ENCODE measurements at places on chromosomes 2 and 18. TPM values are rescaled to one million over a fixed set of nuclear protein-coding genes. Genes with fewer than 3 reads are reported as not detected.

The ANTXR1 gene
- total RNA-seq = 206 TPM

DNA sequence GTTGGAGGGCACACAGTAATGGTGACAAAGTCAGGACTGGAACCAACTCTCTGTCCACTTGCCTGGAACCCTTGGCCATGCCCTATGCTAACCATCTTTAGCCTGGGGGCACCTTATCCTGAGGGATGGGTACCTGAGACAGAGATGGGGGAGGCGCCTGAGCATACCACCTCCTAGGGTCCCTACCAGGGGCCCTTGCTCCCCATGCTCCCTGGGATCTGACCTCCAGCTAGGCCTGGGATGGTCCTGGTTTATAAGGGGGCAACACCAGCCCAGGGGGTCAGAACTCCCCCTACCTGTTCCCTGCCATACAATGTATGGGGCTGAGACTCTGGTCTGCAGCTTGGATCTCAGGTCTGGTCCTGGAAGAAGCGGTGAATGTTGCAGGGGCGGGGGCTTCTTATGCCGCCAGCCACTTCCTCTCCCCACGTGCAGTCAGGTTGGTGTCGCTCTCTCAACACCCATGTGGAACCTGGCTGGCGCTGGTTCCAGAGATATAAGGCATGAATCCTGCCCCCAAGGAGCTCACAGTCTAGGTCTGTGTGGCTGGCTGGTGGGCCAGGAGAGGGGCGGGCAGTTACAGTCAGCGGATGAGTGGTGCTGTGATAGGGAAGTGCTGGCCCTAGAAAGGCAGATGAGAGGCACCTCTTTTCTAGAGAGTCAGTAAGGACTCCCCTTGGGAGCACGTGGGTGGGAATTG is 3.8 kb upstream of the TOGARAM2 start:
- DNase-seq = no peak

GRCh38 chr2:58967736-58968135 is 726.6 kb upstream of the FANCL start:
- DNase-seq = peak; percentile 28

- DNase-seq = no peak
Observed at GRCh38 chr2:209549589-209549988, 125.7 kb downstream of the MAP2 start.

DNA sequence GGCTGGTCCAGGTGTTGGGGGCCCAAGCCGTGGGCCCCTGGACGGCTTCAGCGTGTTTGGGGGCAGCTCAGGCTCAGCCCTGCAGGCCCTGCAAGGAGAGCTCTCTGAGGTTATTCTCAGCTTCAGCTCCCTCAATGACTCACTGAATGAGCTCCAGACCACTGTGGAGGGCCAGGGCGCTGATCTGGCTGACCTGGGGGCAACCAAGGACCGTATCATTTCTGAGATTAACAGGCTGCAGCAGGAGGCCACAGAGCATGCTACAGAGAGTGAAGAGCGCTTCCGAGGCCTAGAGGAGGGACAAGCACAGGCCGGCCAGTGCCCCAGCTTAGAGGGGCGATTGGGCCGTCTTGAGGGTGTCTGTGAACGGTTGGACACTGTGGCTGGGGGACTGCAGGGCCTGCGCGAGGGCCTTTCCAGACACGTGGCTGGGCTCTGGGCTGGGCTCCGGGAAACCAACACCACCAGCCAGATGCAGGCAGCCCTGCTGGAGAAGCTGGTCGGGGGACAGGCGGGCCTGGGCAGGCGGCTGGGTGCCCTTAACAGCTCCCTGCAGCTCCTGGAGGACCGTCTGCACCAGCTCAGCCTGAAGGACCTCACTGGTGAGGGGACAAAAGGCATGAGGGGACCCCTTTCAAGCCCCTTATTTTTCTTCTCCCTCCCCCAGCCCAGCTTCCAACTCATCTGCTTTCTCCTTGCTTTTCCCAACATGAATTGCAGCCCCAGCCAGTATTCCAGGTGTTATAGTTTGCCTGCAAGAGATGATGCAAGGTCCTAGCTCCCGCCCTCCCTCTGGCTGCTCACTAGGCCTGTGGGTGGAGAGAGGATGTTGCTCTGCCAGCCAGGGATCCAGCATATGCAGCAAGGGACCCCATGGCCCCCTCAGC is 2.9 kb upstream of the KHK start:
- DNase-seq = no peak

GRCh38 chr2:230202430-230203109 is 17.2 kb downstream of the SP110 start:
- DNase-seq = no peak

The MATN3 gene
- 3.9 TPM for total RNA-seq

DNA sequence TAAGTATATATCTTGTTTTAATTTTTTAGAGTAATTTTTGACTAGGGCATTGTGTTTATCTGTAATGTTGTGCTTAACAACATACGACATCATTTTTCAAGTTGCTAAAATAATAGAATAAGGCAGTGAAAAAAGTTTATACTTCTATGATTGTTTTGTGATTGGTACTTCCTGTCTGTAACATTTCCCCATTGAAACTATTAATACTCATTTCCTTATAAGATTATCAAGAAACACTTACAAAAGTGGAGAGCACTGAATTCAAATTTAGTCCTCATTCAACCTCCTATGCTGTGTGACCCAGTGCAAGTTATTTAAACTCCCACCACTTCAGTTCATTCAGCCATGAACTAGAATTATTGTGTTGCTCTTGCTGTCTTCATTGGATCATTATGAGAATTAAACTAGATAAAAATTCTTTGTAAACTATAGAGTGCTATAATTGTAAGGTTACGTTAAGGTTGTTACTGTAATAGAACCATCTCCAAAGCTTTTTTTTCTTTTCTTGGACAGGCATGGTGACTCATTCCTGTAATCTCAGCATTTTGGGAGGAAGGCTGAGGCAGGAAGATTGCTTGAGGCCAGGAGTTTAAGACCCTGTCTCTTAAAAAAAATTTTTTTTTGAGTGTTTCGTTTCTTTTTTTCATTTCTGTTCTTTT is 2.8 kb downstream of the ETAA1 start:
- peak; percentile 65 for DNase-seq

DNA sequence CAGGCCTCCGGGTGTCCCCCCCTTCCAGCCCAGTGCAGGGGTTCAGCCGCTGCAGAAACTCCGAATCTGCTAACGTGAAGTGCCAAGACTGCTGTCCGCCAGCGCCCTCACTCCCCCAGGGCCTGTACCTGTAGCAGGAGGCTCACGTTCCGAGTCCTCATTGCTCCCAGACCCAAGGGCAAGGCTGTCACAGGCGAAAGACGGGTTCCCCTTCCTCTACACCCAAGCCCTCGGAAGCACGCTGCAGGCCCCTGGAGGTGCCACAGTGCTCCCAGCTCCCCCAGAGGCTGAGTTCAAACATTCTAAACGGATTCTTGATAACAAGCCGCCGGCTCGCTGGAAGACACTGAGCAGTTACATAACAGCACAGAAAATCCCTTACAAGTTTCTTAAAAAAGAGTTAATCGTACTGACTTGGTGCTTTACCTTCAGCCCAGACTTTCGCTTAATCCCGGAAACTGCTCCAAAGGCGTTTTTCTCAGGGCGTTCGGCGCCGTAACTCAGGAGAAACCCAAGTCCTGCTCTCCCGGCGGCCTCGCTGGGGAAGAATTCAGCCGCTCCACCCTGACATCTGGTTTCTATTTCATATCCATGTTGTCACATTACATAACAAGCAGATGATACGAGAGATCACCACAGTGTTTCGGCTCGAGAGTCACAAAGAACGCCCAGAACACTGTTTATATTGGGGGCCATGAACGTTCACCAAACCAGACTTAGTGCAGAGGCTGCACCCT is 92.0 kb downstream of the HDAC4 start:
- DNase-seq = peak; percentile 95

The ANO7 gene
- 0.64 TPM for total RNA-seq

The TDRD15 gene
- not detected for total RNA-seq

GRCh38 chr2:54628418-54628817 is 95.0 kb upstream of the EML6 start:
- no peak for DNase-seq

The IL18RAP gene
- total RNA-seq = not detected

GRCh38 chr18:35753306-35753910 is 171.9 kb downstream of the GALNT1 start:
- peak; percentile 35 for DNase-seq

The LCLAT1 gene
- 50.1 TPM for total RNA-seq

The STK39 gene
- total RNA-seq = 15.5 TPM

- DNase-seq = no peak
Observed at GRCh38 chr2:180446492-180446891, 439.4 kb upstream of the CWC22 start.

DNA sequence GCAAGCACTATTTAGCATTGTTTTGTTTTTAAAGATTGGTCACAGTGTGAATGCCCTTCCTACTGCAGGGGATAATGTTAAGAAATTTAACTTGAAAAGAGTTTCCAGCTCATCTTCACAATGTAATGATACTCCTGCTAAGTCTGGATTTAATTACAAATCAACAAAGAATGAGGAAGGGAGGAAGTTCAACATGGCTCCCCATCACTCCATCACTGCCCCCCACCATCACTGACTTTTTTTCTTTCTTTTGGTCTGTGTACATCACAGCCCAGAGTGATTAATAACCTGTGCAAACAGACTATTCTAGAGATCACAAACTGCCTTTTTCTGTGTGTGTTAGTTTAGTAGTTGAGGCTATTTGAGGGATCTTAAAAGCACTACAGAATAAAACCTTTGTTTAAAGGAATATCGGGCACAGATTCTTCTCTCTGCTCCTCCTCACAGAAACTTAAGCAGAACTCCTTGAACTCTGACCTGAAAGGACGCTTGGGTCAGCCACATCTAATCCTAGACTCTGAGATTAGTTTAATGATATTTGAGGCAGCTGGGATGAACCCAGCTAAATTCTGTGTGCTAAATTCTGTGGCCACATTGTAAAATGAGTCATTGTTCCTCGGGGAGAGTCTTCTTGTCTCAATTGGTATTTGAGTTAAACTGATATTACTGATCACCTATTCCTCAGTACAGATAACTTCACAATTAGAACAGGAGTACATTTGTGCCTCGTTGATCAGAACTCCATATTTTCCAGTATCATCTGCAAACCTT is 47.8 kb downstream of the SATB2 start:
- peak; percentile 6 for DNase-seq

GRCh38 chr2:201808027-201808426 is 1.7 kb downstream of the CDK15 start:
- no peak for DNase-seq

- DNase-seq = no peak
Observed at GRCh38 chr2:198231562-198231961, 427.2 kb downstream of the PLCL1 start.

DNA sequence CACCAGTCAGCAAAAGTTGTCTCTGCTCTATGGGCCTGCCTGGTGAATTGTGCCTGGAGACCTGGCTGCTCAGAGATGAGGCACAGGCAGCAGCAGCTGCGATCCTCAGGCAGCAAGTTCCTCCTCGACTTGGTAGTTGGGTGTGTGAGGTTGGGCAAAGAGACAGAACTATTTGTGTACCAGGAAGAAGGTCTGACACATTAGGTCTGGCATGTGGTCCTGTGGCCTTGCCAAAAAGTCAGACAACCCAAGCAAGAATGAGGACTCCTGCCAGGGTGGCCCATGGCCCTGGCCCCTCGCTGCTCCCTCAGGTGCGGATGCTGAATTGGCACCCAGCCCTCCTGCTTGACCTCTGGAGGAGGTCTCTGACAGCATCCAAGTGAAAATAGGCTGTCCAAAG is 192.7 kb downstream of the DYSF start:
- no peak for DNase-seq

The CCDC148 gene
- 0.32 TPM for total RNA-seq

DNA sequence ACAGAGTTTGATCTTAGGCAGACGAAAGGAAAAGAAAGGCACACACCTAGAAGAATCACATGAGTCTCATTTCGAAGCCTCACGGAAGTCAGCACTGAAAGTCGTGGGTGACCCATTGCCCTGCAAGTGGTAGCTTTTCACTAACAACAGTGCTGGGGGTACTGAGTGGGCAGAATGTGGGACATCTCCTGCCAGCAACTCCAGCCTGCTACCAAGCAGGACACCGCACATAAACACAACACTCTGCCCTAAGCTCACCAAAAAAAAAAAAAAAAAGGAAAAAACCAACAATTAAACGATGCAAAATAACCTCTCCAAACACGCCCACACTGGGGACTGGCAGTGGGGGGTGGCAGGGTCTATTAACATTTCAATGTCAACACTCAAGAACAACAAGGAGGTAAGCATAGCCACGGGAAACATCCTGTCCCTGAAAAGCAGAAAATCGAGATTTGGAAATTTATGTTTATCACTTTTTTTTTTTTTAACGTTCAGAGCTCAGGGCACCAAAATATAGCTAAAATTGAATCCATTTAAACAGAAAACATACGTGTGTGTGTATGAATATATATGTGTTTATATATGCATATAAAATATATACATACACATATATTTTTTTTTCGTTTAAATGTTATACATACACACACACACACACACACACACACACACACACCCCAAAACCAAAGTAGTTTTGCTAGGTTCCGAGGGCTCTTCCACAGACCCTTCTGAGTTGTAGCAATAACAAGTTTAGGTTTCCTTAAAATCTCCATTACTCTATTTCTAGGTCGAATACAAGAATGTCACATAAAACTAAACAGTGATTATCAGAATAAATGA is 2.2 kb downstream of the INO80D start:
- DNase-seq = peak; percentile 16

- no peak for DNase-seq
Observed at GRCh38 chr2:164456619-164457018, 164.7 kb downstream of the GRB14 start.

The IHH gene
- total RNA-seq = not detected

- no peak for DNase-seq
Observed at GRCh38 chr2:132953771-132954170, 283.8 kb upstream of the LYPD1 start.

DNA sequence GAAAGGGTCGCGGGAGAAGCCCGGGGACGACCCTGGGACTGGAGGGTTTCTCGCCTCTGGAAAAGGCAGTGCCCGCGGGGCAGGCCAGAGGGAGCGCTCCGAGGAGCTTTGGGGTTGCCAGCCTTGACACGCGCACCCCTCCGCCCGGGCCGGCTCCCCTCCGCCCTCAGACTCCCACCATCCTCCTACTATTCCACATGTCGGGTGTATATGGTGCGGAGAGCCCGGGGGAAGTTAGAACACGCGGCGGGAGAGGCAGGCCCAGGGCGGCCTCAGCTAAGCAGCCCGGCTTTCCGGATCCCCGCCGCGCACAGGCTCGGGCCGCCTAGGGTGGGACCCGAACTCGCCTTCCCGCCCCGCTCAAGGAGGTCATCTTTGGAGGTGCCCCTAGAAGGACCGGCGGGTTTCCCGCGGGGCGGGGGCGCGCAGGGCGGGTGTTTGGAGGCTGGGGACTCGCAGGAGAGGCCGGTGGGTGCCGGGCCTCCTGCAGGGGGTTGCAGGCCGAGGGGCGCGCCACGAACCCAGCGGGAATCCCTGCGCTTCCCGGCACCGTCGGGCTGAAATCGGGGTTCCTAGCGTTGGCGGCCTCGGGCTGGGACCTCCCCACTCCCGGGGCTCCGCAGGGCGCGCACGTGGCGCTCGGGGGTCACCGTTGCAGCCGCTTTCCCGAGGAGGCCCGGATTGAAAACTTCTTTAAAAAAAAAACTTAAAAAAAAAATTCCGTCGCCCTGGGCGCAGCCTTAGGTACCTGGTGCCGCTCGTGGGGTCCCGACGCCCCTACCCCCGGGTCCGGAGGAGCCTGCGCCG is 3.7 kb downstream of the NFATC1 start:
- no peak for DNase-seq

- DNase-seq = no peak
Observed at GRCh38 chr18:3757361-3757760, 307.4 kb downstream of the TGIF1 start.

- peak; percentile 96 for DNase-seq
Observed at GRCh38 chr2:182066400-182067087, 80.9 kb downstream of the PPP1R1C start.

Data from fibroblast of villous mesenchyme (primary cell).